ENCODE measurements at places on chromosomes 11 and 22. TPM values are rescaled to one million over a fixed set of nuclear protein-coding genes. Genes with fewer than 3 reads are reported as not detected.

PNPLA5 gene
- total RNA-seq = under 0.01 TPM

MS4A3 gene
- 0.41 TPM for total RNA-seq

CARD18 gene
- not detected for total RNA-seq

MMP3 gene
- not detected for total RNA-seq

TSKU gene
- total RNA-seq = 4.9 TPM

MRPL11 gene
- total RNA-seq = 17.1 TPM

MYO18B gene
- not detected for total RNA-seq

RAB36 gene
- total RNA-seq = 2.9 TPM

Measured in frontal cortex (tissue), 4 donors.